ENCODE measurements at places on chromosomes 16 and 17.

- DNase-seq: no peak
Observed at GRCh38 chr17:69478916-69479315, 64.4 kb downstream of the MAP2K6 start.

DNA sequence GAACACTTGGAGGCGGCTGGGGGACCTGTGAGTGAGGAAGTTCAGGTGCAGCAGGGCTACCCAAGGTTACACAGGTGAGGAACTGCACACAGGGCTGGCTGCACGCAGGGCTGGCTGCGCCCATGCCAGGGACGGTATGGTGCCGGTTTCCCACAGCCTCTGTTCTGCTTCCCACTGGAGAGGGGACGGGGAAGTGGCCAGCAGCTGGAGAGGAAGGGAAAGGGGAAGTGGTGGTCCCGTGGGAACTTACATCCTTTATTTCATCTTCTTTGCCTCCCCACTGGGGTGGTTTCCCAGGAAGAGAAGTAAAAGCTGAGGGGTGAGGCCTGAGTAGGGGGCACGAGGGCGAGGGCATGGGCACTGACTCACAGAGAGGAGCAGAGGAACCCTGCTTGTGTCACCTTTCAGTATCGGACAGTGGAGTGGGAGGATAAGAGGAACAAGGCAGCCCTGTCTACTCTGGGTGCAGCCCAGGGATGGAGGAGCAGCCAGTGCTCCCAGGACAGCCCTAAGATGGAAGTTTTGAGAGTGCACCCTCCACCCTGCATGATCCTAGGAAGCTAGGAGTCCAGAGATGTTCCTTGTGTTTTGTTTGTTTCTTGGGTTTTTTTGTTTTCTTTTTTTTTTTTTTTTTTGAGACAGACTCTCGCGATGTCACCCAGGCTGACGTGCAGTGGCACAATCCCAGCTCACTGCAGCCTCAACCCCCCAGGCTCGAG, 25.5 kb upstream of the CDH1 start:
- no peak for DNase-seq

DNA sequence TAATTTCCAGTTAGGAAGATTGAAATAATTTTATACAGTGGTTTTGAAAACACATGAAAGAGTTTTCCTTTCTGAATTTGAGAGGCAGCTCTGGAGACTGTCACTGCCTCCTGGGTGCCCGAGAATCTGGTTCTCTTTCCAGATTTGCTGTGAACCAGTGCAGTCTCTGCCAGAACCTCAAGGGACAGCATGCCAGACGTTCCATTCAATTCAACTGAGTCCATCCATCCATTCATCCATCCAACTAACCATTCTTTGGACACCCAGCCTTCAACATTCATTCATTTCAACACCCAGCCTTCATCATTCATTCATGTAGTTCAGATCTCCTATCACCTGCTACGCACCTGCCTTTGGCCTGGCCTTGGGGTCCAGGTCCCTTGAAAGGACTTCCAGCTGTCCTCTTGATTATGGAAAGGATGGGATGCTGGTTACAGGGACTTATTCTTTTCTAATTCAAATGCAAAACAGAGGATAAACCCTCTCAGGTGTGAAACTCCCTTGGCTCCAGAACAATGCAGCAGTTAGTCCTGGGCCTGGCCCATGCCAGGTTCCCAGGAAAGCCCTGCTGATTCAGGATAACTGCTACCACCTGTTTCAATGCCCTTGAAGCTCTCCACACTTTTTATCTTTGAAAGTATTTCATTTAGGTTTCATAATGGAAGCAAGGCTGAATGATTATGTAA, 68.7 kb downstream of the WSCD1 start:
- no peak for DNase-seq

GRCh38 chr17:72090108-72090507, 30.7 kb upstream of the SOX9 start:
- DNase-seq: no peak

DNA sequence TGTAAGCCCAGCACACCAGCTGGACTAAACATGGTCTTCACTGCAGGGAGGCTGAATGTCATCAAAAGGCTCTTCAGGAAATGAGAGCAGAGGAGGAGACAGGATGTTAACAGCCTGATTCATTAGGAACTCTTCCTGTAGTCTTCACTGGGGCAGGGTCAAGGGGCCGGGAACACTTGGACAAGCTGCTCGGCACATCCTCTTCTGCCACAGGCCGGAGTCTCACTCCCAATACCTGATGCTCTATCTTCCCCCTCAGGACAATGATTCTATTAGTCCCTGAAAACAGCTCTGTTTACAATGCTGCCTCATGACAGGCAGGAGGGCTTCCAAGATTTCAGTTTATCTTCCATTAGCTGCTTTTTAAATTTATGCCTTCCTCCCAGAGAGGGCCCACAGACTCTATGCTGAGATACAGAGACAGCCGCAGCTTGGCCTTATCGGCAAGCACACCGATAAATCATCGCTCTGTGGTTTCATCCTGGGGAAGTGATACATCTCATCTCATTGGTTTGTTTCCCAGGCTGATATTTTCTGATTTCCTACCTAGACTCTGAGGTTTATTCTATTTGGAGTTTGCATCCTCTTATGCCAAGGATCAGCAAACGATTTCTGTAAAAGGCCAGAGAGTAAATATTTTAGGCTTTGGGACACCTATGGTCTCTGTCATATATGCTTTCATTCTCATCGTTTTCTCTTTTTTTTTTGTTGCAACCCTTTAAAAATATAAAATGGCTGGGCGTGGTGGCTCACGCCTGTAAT, 214.0 kb upstream of the ASIC2 start:
- DNase-seq: no peak

GRCh38 chr16:53523971-53524548, 21.1 kb upstream of the AKTIP start:
- DNase-seq: no peak

- DNase-seq: no peak
Observed at GRCh38 chr16:88844419-88845036, 12.2 kb downstream of the GALNS start.

- DNase-seq: no peak
Observed at GRCh38 chr17:550463-551180, 164.0 kb downstream of the VPS53 start.

DNA sequence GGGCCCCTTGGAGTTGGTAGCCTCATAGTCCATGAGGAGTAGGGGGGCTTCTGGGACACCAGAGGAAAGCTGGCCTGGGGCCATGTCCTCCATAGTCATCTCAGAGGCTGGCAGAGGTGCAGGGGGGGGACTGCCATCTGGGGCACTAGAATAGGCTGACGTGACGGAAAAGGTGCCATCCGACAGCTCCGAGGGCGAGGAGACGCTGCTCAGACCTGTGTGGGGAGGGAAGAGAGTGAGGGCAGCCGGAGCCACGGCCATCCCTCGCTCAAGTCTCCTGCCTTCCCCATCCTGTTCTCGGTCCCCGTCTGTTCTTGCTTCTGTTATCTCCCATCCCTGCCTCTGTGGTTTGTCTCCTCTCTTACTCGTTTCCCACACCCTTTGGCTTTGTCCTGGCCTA, 4.7 kb upstream of the SPAG7 start:
- no peak for DNase-seq

DNA sequence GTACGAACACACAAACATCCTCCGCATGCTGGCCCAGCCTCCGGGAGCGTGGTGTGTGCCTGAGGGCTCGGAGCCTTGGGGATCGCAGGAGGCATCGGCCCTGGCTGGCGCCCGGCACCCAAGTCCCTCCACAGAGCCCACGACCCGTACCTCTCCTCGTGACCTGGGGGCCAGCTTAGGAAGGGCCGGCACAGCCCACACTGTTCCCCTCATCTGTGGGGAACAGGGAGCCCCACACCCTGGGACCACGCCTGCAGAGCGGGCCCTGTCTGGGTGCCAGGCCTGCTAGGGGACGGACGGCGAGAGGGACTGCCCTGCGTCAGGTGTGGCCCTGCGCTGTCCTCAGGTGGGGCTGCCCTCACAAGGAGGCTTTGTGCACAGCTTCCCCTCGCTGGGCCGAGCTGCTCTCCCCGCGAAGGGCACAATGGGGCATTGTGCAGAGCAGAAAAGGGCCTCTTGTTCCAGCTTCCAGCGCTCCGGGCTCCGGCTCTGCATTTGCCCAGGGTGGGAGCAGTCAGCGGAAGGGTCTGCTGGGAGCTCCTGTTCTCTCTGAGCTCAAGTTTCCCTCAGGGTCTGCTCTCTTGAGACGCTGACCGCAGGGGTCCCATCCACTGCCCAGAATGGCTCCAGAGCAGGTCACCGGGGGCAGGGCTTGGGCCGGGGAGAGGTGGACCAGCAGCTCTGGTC, 1.7 kb upstream of the LMF1 start:
- no peak for DNase-seq

DNA sequence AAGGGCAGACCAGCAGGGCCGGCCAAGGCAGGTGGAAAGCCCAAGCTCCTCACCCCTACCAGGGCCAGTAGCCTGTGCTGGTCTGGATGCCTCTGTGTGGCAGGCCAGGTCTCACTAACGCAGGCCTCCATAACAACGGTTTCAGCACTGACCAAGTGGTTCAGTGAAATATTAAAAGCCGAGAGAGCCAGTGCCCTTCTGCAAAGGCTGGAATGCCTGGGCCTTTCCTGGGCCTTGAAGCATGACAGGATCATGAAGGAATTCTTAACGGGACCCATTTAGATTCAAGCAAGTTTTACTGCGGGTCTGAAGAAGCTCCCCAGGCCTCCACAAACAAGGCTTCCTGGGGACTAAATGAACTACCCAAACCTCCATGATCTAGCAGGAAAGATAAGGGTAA, 16.3 kb downstream of the ADAD2 start:
- no peak for DNase-seq

- DNase-seq: no peak
Observed at GRCh38 chr17:10217916-10218315, 19.5 kb upstream of the GAS7 start.

DNA sequence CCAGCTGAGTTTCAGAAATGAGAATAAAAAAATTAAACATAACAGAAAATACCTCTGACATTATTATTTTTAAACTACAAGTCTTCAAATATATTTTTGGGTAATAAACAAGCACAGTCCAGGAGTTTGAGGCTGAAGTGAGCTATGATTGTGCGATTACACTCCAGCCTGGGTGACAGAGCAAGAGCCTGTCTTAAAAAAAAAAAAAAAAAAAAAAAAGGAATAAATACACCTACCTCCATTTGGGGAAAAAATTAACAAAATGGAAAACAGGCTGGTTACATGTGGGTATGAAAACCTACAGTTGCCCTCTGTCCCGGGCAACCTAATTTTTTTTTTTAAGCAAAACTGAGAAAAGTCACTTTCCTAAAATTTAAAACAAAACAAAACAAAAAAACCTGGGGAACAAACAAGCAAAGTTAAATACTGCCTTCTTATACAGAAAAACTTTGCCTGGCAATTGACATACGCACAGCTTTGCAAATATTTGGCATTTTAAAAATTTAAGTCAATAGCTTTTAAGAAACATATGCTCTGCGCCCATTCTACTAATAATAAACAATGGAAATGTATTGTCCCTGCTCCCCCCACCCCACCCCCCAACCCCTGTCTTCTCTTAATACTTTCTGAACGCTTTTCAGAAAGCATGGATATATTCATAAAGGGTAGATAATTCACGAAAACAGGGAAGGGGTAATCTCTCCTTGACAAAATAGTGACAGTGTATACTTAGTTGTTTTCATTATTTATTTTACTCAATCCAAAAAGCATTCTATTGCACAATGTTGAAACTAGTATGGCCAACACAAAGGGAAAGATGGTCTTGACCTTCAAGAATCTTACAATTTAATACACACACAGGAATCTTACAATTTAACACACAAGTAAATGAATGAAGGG, 81.3 kb downstream of the STH start:
- DNase-seq: no peak

GRCh38 chr16:9099131-9099625, 7.7 kb downstream of the HAPSTR1 start:
- no peak for DNase-seq

GRCh38 chr16:15970202-15970601, 20.8 kb downstream of the ABCC1 start:
- no peak for DNase-seq

DNA sequence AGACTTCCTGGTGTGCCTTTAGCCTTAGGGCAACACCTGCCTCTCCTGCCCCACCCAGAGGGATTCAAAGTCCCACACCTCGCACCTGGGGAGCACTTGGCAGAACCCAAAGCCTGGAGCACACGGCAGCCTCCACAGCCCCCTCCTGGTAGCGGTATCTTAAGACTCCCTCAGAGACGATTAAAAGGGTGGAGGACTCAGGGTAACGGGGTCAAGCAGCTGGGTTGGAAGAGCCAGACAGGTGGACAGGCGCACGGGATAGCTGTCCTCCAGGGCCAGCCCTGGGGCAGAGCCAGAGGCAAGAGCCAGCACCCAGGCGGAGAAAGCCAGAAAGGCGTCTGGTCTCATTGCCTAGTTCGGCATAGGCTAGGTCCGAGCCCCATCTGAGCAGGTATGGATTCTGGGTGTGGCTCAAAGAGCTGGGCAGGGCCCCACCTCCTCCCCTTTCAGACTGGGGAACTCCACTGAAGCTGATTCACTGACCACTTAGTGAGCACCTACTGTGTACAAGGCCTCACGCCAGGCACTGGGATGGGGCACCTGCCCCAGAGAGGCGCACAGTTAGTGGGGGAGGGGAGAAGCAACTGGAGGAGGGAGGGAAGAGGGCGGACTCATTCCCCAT, 55.0 kb upstream of the MEAK7 start:
- no peak for DNase-seq

DNA sequence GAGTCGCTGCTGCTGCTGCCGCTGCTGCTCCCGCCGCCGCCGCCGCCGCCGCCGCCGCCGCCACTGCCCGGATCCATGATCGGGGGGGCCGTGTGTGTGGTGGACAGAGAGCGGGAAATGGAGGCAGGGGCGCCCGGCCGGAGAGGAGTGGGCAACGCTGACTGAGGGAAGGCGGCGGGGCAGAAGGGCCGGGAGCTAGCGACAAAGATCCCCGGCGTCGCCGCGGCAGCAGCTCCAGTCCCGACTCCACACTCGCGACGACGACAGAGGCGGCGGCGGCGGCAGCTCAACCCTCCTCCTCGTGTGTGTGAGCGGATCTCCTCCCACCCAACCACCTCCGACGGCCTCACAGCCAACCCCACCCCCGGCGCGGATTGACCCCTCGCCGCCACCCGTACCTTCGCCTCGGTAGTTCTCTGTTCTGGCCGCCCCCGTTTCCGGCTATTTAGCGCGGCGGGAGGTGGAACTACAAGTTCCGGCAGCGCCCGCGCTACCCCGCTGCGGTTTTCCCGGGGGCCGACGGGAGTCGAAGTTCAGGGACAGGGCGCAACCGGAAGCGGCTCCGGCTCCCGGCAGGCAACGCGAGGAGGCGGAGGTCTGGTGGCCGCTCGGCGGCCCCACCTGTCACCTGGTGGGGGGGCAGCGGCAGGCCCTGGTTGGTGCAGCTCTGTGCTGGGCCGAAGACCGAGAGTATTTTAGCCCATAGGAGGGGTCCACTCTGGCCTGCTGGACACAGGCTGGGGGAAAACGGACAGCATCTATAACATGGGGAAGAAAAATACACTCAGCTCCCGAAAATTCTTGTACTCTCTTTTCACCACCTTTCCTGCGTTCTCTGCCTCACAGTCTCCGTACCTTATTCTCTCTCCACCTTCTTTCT, at the start of gene GSPT1:
TSS of gene GSPT1 (minus strand) at position 313 of the 880 bp plus-strand sequence. CDS start at position 77, 236 bp downstream.
- DNase-seq: peak; percentile 98

Measured in T-helper 17 cell (primary cell).